SK-N-SH treated with all-trans-retinoic acid at 6 μM for 48 hours (cell line): ENCODE measurements at places on chromosomes 11 and 22.

- no peak for ATAC-seq
Observed at GRCh38 chr22:32720924-32721323, 80.6 kb upstream of the TIMP3 start.

GRCh38 chr22:18085188-18085587 is 7.4 kb downstream of the PEX26 start:
- ATAC-seq: no peak

DNA sequence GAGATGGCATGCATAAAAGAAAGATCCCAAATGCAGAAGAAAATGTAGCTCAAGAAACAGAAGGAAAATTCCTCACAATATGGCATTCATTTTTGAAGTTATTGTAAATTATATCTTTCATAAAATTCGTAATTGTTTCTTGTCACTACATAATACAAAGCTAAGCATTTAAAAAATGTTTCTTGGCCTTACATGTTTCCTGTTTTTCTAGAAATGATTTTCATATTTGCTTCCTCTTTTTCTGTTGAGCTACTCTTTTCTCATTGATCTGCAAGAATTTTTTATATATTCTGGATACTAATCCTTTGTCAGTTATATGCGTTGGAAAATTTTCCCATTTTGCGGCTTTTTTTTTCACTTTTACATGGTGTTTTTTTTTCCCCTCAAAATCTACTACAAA is 48.0 kb downstream of the ENTHD1 start:
- ATAC-seq: no peak

GRCh38 chr22:17587629-17588028 is 24.3 kb downstream of the SLC25A18 start:
- peak; percentile 23; the same call in 1 of the 3 replicates for ATAC-seq

DNA sequence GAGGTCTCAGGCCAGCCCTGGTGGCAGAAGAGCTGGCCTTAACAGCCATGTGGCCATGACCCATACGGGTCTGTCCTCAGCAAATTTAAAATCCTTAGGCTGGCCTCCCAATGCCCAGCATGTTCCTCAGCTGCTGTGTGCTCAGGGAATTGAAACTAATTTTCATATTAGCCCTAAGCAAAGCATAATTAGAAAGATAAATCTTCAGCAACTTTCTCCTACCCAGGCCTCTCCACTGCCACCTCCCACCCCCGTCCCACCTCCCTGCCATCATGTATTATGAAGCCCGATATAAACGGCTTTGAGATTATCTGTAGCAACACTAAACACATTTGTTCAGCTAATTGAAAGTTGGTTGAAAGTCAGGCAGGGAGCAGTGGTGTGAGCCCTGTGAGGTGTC is 178.8 kb upstream of the NTM start:
- ATAC-seq: no peak
